ENCODE measurements at places on chromosomes 3 and 15. TPM values are rescaled to one million over a fixed set of nuclear protein-coding genes. Genes with fewer than 3 reads are reported as not detected.

The PLA2G4D gene
- not detected for total RNA-seq

The WDR82 gene
- total RNA-seq, result 83.1 TPM

The TOPBP1 gene
- 29.7 TPM for total RNA-seq

The LRIG1 gene
- 54.8 TPM for total RNA-seq

The SLC28A2 gene
- total RNA-seq, result not detected

The TM4SF1 gene
- 910 TPM for total RNA-seq

The ARGFX gene
- not detected for total RNA-seq

The CFAP91 gene
- 0.45 TPM for total RNA-seq

The GP5 gene
- not detected for total RNA-seq

The OR4M2 gene
- total RNA-seq, result not detected

The PHLDB2 gene
- total RNA-seq, result 52.7 TPM

The MASP1 gene
- under 0.01 TPM for total RNA-seq

The TFRC gene
- total RNA-seq, result 228 TPM

The DAZL gene
- not detected for total RNA-seq

The IGSF10 gene
- 0.19 TPM for total RNA-seq

The SCAANT1 gene
- total RNA-seq, result 1.2 TPM

The SCG5 gene
- 0.09 TPM for total RNA-seq

The CPEB1 gene
- not detected for total RNA-seq

The GOLGA8J gene
- total RNA-seq, result not detected

The GPR62 gene
- total RNA-seq, result under 0.01 TPM

The CCR2 gene
- total RNA-seq, result not detected

The ROPN1 gene
- not detected for total RNA-seq

The SIDT1 gene
- not detected for total RNA-seq

The LXN gene
- 76.1 TPM for total RNA-seq
